ENCODE measurements at places on chromosomes 4 and X. TPM values are rescaled to one million over a fixed set of nuclear protein-coding genes. Genes with fewer than 3 reads are reported as not detected.

The SLC25A53 gene
- 2.3 TPM for polyA plus RNA-seq

The GABRA4 gene
- polyA plus RNA-seq = not detected

The TRAM1L1 gene
- 1.5 TPM for polyA plus RNA-seq

The DUSP21 gene
- not detected for polyA plus RNA-seq

The GPR78 gene
- not detected for polyA plus RNA-seq

The SYTL5 gene
- 0.09 TPM for polyA plus RNA-seq

The CYSLTR1 gene
- not detected for polyA plus RNA-seq

The AR gene
- polyA plus RNA-seq = 0.27 TPM

The BLOC1S4 gene
- polyA plus RNA-seq = 13.6 TPM

The MAGEA2B gene
- polyA plus RNA-seq = not detected

- H3K36me3 ChIP-seq = no peaks in the 10 kb centered on the region
- no peaks in the 10 kb centered on the region for H3K4me1 ChIP-seq
- no peak for DNase-seq
- H3K27me3 ChIP-seq = no peaks in the 10 kb centered on the region
- H3K4me3 ChIP-seq = no peak overlapping the region
Measured at GRCh38 chrX:148574237-148574973, 74.0 kb downstream of the AFF2 start.

GRCh38 chr4:37858872-37859271, 32.0 kb upstream of the TBC1D1 start:
- no peak overlapping the region for H3K27ac ChIP-seq
- no peaks in the 10 kb centered on the region for H3K27me3 ChIP-seq
- DNase-seq = no peak
- no peak overlapping the region for H3K4me3 ChIP-seq
- H3K36me3 ChIP-seq = peaks cover 4% of the 10 kb centered on the region
- no peaks in the 10 kb centered on the region for H3K4me1 ChIP-seq

- no peak for DNase-seq
- no peaks in the 10 kb centered on the region for H3K4me1 ChIP-seq
- no peaks in the 10 kb centered on the region for H3K27me3 ChIP-seq
- no peaks in the 10 kb centered on the region for H3K36me3 ChIP-seq
- H3K4me3 ChIP-seq = no peak overlapping the region
- H3K27ac ChIP-seq = no peak overlapping the region
Measured at GRCh38 chr4:176084769-176085168, 19.1 kb downstream of the WDR17 start.

GRCh38 chr4:184503869-184504300, 29.5 kb upstream of the IRF2 start:
- no peak overlapping the region for H3K4me3 ChIP-seq
- no peaks in the 10 kb centered on the region for H3K27me3 ChIP-seq
- peaks cover 11% of the 10 kb centered on the region for H3K4me1 ChIP-seq
- no peak overlapping the region for H3K27ac ChIP-seq
- DNase-seq = no peak

- no peak overlapping the region for H3K27ac ChIP-seq
- H3K4me1 ChIP-seq = peaks cover 5% of the 10 kb centered on the region
- H3K27me3 ChIP-seq = no peaks in the 10 kb centered on the region
- no peak for DNase-seq
Measured at GRCh38 chr4:183448436-183448835, 4.0 kb downstream of the CDKN2AIP start.

GRCh38 chr4:72899214-72899613, 170.3 kb downstream of the COX18 start:
- no peak overlapping the region for H3K4me3 ChIP-seq
- no peaks in the 10 kb centered on the region for H3K4me1 ChIP-seq
- no peak for DNase-seq
- H3K27me3 ChIP-seq = no peaks in the 10 kb centered on the region
- no peaks in the 10 kb centered on the region for H3K36me3 ChIP-seq

DNA sequence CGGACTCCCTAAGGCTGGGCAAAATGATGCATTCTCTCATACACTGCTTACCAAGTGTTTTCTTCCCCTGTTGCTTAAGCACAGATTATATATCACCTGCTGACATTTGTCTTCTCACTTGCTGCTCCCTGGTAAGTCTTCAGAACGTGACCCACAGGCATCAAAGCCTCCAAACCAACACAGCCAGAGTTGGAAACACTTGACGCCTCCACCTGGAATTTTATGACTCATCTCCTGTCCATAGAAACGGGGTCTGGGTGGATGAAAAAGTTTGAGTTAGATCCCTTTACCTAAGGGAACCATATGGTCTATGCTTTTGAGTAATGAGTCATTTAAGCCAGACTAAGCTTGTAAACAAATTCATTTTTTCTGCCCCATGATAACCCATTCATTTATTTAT, 251.6 kb downstream of the USP46 start:
- no peaks in the 10 kb centered on the region for H3K36me3 ChIP-seq
- H3K27me3 ChIP-seq = no peaks in the 10 kb centered on the region
- DNase-seq = peak; percentile 13
- H3K27ac ChIP-seq = no peak overlapping the region
- no peak overlapping the region for H3K4me3 ChIP-seq
- H3K4me1 ChIP-seq = no peaks in the 10 kb centered on the region

- no peak for DNase-seq
- H3K4me3 ChIP-seq = no peak overlapping the region
- no peaks in the 10 kb centered on the region for H3K27me3 ChIP-seq
- H3K27ac ChIP-seq = no peak overlapping the region
- H3K4me1 ChIP-seq = no peaks in the 10 kb centered on the region
Measured at GRCh38 chr4:141534985-141535384, 101.4 kb upstream of the IL15 start.

DNA sequence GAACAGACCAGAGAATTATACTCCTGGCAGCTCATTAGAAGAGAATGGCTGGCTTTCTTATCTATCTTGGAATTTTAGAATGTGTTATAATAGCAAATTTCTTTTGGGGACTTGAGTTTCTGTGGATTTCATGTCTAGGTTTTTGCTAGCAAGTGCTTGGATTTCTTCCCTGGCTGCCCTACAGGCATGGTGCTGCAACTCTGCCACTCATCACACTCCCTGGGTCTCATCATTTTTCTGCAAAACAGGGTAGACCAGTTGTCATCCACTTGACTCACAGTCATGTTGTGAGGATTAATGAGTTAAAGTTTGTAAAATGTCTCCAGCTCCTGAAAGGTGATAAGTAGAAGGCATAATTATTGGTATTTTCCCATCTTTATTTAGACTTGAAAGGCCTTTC, 60.7 kb upstream of the LCORL start:
- no peaks in the 10 kb centered on the region for H3K36me3 ChIP-seq
- no peak overlapping the region for H3K27ac ChIP-seq
- H3K27me3 ChIP-seq = no peaks in the 10 kb centered on the region
- DNase-seq = no peak
- no peaks in the 10 kb centered on the region for H3K4me1 ChIP-seq

DNA sequence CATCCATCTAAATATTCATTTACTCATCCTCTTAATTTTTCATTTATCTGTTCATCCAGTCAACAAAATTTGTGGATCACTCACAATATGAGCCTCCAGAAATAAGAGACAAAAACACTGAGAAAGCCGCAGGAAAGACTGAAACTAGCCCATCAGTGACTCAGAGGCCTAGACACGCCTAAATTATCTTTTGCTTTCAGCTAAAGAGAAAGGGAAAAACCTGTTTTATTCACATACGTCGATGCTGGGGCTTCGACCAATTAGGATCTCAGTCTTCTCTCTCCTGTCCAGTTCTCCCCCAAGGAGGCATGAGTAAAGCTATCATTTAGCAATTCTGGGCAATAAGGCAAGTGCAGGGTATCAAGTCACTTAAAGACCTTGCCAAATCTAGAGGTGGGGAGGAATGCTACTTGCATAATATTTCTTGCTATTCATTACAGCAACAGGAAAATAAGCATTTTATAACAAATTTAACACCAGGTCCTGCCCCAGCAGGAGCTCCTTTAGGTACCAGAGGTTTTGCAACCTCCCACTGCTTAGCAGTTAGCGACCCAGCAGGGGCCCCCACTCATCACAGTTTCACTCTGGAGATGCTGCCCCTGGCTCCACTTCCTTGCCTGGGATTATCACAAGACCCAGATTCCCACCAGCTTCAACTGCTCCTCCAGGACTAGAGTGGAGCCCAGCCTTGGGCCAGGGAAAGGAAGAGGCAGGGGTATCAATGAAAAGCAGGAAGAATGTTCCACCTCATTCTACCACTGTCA, 30.1 kb upstream of the TMEM154 start:
- peak overlapping the region; percentile 98 for H3K27ac ChIP-seq
- H3K4me3 ChIP-seq = no peak overlapping the region
- DNase-seq = peak; percentile 41

DNA sequence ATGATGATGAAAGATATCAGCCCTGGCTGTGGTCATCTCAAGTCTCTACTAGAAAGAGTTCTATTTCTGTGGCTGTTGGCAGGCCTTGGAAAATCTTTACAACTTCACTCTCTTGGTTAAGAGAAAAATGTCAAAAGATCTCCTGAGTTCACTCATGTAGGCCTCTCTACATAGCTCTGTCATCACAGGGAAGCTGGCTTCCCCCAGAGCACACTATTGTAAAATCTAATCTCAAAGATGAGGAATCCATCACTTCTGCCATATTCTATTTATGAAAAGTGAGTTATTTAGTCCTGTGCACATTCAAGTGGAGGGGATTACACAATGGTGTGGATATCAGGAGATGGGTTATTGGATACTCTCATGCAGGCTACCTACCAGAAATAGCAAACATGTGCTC, 388.4 kb upstream of the HS3ST1 start:
- no peak overlapping the region for H3K4me3 ChIP-seq
- no peak overlapping the region for H3K27ac ChIP-seq
- H3K27me3 ChIP-seq = no peaks in the 10 kb centered on the region
- DNase-seq = no peak
- H3K36me3 ChIP-seq = no peaks in the 10 kb centered on the region

- no peak overlapping the region for H3K27ac ChIP-seq
- no peaks in the 10 kb centered on the region for H3K4me1 ChIP-seq
- H3K4me3 ChIP-seq = peak overlapping the region; percentile 47
- H3K36me3 ChIP-seq = no peaks in the 10 kb centered on the region
- no peaks in the 10 kb centered on the region for H3K27me3 ChIP-seq
Measured at GRCh38 chrX:103464072-103464773, 55.1 kb downstream of the RAB40A start.

DNA sequence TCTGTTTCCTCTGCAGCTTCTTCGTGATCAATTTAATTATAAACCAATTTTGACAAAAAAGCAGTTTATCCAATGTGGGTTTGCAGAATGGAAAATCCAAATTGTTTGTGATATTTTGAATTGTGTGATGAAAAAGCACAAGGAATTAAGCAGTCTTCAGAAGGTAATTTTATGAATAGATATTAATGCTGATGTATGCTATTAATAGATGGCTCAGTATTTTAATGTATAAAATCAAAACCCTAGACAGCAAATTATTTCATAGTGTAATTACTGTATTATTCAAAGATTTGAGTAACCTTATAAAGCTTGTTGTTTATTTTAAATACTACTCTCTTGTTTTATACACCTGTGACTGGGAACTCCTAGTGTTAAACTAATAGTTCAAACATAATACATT, 20.0 kb downstream of the CEP44 start:
- no peak for DNase-seq
- no peaks in the 10 kb centered on the region for H3K4me1 ChIP-seq
- H3K36me3 ChIP-seq = no peaks in the 10 kb centered on the region
- no peaks in the 10 kb centered on the region for H3K27me3 ChIP-seq
- H3K4me3 ChIP-seq = no peak overlapping the region

DNA sequence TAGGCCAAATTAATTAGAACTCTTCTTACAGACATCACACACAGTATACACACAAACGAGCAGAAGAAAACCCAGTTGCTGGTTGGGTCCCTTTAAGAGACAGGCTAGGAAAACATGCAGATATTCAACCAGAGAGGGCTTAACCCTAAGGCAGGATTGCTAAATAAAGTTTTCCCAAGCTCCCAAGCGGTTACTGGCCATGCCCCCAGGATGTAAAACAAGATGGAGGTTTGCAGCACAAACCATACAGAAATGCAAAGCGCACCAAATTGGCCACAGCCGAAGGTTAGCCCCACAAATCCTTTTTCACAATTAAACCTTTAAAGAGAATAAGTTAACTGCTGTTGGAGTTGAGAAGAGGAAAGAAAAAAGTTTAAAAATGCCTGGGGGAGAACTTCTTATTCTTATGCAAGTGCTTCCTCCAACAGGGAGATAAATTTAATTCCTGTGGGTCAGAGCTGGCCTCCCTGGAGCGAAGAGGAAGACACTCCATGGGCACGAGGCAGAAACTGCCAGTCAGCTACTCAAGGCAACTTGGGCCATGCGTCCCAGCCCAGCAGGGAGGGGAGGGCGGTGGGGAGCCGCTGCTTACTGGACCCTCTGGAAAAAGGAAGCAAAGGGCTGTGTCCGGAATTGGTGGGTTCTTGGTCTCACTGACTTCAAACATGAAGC, 167.6 kb upstream of the ARSJ start:
- no peaks in the 10 kb centered on the region for H3K36me3 ChIP-seq
- H3K27me3 ChIP-seq = no peaks in the 10 kb centered on the region
- no peak overlapping the region for H3K4me3 ChIP-seq
- no peak overlapping the region for H3K27ac ChIP-seq
- no peak for DNase-seq
- H3K4me1 ChIP-seq = no peaks in the 10 kb centered on the region
